ENCODE measurements at places on chromosomes 12 and 14. TPM values are rescaled to one million over a fixed set of nuclear protein-coding genes. Genes with fewer than 3 reads are reported as not detected.

Gene ANAPC5
- total RNA-seq = 51.9 TPM

Gene BIN2
- 3.2 TPM for total RNA-seq

Gene MYF6
- not detected for total RNA-seq

DNA sequence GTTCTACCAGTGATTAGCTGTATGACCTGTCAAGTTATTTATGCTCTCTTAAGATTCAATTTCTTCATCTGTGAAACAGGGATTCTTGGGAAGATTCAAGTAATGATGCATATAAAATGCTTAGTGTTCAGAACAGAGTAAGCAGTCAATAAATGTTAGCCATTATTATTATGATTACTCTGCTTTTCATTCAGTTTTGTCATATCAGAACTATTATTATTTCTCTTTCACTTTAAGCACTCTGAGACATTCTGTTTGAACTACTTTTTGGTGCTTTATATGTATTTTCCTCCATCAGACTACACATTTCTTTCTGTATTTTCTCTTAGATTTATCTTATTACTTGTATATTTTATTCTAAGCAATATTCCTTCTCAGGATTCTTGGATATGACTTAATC, 81.2 kb downstream of the CFAP54 start:
- DNase-seq = no peak

GRCh38 chr12:70664465-70664881, 27.2 kb upstream of the PTPRB start:
- no peak for DNase-seq

DNA sequence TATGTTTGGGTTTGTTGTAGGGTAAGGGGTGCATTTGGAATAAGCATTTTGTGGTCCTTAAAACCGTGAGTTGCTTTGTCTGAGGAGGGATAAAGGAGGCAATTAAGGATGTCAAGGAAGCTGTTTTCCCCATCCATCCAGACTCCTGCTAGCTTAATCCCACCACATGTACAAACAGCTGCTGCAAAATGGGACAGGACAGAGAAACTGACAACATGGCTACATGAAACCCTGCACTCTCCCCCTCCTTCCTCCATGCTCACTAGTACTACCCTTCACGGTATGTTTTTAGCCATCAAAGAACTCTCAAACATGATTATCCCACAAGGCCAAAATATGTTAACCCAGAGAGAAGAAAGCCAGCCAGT, 20.6 kb downstream of the ST8SIA1 start:
- no peak for DNase-seq

DNA sequence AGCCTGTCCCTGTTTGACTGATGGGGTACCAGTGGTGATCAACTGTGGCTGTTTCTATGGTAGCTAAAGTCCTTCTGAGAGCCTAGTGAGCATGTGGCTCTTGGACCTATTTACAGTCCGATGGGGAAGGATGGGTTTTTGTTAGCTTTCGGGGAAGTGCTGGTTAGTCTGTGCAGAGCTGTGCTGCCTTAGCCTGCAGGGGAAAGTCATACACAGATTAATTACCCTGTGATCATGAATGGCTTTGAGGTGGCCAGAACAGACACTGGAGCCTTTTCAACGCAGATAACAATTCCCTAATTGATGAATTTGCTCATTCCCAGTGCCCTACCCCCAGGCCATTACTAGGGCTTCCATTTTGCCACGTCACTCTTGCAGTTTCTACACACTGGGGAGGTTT, 99.7 kb downstream of the WSCD2 start:
- DNase-seq = no peak

Measured in left cardiac atrium (tissue), 4 donors.